NCI-H1092 treated with DMSO at 0.1 percent for 48 hours (cell line): ENCODE measurements at places on chromosomes 6 and 20.
A peak's percentile ranks its signal among the peaks of the same experiment; 100 is the strongest.

GRCh38 chr6:37019065-37019450 is 13.6 kb downstream of the FGD2 start:
- peak; percentile 85 for DNase-seq

GRCh38 chr6:149445573-149445972 is 39.2 kb downstream of the ZC3H12D start:
- no peak for DNase-seq

DNA sequence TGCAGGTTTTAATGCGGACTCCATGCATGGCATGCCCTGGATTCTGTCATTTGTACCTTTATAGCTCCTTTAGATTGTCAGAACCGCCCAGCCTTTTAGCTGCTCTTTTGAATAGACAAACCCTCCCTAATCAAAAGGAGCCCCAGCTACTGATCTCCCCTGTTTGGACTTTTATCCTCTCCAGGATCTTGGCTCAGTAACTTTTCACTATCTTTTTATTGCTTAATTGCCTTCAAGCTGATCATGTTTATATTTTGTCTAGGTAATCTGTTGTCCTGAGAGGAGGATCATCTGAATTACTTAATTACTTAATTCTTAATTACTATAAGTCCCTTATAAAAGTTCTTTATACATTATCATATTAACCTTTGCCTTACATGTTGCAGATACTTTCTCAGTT is 93.2 kb downstream of the HIVEP1 start:
- DNase-seq = no peak

GRCh38 chr20:44336086-44336485 is 757 bp upstream of the R3HDML start:
- DNase-seq = no peak

GRCh38 chr6:147676495-147677199 is 168.2 kb downstream of the SAMD5 start:
- DNase-seq = no peak

DNA sequence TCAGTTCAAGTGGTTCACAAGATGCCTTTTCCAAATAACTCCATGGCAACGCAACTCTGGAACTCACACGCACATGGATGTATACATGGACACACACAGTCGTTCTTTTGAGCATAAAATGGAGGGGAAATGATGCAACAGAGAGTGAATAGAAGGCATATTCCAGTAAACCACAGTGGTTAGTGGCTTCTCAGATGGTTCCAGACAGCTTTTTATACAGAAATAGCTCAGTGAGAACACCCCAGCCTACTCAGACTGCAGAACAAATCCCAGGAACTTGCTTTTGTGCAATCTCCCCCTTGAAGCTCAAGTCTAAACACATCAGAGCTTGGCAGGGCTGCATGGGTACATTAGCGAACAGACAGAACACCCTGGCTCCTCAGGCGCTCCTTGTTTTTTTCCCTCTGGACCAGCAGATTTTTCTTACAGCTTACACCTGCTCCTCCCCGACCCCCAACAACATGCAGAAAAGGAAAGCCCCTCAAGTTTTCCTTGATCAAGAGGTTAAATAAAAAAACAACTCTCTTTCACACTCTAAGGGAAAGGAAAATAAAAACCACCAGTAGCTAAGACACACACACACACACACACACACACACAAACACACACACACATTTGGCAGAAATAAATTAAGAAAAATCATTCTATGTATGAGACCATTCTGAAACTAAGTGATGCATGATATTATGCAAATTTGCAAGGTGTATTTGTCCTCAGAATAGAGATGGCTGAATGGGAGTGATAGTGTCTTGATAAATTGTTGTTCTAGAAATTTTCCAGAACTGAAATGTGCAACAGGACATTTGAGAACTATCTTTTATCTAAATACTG is 51.2 kb upstream of the RANBP9 start:
- peak; percentile 5 for DNase-seq

DNA sequence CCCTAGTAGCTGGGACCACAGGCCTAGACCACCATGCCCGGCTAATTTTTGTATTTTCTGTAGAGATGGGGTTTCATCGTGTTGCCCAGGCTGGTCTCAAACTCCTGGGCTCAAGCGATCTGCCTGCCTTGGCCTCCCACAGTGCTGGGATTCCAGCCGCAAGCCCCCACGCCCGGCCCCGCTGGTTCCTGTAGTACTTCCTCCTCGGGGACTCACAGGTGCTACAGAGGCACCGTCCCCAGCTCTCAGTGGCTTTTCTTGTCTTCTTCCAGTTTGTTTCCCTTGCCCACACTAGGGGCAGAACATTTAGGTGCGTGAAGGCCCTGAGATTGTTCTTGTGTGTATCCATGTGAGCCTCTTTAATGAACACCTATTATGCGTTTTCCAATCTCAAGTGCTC is 773 bp upstream of the ZBP1 start:
- DNase-seq = no peak

DNA sequence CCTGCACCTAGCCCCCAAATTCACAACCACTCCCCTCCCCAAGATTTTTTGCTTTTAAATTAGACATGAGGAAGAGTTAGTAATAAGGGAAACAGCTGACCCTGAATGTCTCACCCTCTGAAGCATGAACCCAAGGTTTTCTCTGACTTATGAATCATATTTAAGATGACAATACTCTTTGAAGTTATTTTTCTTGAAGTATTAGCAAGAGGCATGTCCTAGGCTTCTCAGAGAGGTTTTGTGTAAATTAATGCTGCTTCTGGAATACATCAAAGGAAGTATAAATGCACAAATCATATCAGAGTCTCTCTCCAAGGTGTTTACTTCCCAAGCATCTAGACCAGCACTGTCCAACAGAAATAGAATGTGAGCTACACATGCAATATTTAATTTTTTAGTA is 408.1 kb upstream of the MARCKS start:
- DNase-seq = no peak

DNA sequence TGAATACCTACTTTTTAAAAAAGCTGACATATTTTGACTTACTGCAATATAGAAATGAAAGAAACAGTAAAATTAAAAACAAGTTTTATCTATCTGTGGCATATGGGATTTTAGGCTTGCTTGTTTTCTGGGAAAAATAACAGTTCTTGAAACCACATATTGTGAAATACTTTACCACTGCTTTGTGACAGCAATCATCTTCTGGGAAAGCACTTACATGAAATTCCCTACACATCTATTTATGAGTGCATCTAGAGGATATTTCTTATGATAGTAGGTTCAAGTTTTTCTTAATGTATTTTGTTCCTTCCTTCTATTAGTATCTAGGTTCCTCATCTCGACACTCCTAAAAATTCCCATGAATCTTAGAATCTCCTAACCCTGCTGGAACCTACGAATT is 75.2 kb downstream of the STXBP5 start:
- no peak for DNase-seq

DNA sequence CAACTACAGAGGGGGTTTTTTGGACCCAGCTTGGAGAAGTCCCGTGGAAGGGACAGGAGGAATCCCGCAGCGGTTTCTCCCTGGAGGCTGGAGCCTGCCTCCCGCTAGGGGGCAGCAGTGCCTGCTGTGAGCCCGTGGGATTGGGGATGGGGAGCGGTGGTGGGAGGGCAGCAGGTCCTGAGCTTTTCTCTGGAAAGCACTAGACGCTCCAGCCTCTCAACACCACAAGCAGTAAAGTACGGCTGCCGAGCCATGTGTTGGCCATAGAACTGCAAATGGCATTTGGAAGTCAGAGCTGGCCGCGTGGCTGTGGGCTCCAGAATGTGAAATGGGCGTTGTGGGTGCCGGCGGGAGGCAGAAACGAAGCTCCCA is 47.8 kb downstream of the GMPR start:
- DNase-seq = no peak

DNA sequence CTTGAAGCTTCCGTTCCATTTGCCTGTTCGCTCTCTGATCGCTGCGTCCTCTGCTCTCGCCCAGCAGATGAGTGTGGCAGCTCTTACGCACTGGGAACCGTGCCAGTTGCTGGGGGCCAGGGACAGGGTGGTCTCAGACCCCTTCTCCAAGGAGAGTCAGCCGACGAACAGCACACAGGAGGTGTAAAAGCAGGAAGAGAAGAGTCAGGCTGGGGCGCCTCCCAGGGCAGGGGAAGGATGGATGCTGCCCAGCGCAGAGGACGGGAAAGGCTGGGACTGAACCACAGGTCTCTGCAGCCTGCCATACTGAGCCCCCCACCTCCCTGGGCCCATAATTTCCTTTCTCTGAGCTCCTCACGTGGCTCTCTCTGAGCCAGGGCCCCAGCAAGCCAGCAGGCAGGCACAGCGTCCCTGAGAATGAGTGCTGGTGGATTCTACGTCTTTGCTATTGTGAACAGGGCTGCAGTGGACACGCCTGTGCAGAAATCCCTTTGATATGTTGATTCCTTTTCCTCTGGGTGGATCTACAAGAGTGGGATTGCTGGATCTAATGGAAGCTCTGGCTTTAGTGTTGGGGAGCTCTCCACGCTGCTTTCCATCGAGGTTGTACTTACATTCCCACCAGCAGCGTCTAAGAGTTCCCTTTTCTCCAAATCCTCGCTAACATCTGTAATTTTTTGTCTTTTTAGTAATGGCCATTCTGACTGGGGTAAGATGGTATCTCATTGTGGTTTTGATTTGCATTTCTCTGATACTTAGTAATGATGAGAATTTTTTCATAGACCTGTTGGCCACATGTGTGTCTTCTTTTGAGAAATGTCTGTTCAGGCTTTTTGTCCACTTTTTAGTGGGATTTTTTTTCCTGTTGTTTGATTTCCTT is 104.1 kb downstream of the PSMB1 start:
- DNase-seq = no peak

GRCh38 chr6:165864218-165864617 is 201.2 kb upstream of the PDE10A start:
- DNase-seq = no peak

GRCh38 chr6:81894788-81895271 is 142.3 kb upstream of the TENT5A start:
- DNase-seq = no peak

DNA sequence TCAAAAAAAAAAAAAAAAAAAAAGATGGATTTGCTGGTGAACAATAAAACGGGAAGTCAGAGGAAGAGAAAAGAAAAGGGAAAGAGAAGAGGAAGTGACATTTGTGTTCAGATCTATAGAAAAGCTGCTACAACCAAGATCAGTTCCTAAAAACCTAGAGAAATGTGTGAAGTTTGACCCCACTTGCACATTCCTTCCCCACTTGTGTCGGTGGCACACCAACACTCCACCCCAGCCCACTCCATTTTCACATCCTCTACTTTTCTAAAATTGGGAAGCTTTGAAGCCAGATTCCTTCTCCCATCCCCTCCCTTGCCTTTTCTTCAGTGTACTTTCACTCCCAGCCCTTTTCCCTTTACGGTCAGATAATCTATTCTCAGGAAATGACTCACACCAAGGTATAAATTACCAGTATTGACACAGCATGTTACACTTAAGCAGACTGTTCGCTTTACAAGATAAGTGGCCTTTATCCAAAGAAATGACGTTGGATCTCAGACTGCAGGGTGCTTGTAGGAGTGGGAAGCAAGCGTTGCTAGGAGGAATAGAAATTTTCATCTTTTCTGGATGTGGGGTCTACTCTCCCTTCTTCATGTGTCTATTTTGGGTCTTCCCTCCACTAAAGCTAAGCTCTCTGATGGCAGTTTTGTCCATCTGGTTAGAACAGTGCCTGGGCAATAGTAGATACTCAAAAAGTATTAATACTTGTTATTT is 92.5 kb upstream of the ADGRF1 start:
- DNase-seq = peak; percentile 46

DNA sequence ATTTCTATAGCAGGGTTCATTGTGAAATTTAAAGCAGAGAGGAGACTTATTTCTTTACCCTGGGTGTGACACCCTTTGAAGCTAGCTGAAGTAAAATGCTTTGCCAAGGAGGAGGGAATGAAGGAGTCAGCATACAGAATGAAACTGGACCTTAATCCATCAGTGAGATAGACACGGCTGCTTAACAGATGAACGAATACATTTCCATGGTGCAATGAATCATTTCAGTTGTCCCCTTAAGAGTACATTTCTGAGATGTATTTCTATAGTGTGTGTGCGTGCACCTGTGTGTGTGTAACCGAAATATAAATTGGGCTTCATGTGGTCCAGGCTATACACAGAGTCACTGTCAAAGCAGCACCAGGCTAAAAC is 73.8 kb upstream of the CD93 start:
- DNase-seq = no peak

GRCh38 chr20:21146215-21146614 is 20.3 kb downstream of the KIZ start:
- DNase-seq = no peak

- no peak for DNase-seq
These were observed 175.7 kb upstream of the SULF2 start for GRCh38 chr20:47960769-47961541.

GRCh38 chr6:79135973-79136470 is 58.0 kb upstream of the PHIP start:
- DNase-seq = no peak
